AG08396 (cell line): ENCODE measurements at places on chromosomes 4 and X.

DNA sequence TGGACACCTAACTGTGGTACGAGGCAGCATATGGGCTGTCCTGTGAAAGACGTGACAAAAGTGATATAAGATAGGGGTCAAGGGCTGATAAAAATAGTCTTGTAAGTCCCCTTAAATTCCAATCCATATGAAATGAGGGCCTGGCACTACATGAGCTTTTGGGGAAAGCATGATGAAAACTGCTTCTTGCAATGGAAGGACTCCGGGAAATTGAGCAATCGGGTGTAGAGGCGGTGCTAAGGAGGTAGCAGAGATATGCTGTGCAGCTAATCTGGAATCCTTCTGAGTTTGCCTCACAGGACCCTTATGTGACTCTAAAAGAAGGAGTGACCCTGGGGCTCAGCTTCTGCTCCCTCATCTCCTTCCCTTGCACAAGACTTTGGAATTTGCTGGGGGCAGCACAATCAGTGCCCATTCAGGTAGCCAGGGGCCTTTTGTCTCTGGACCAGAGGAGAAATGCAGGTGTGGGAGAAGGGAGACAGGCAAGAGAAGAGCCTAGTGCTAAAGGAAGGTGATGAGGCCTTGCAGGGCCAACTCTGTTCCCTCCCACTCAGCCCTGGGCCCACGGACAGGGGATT lies 12.8 kb downstream of the CLDN2 start:
- DNase-seq: no peak

DNA sequence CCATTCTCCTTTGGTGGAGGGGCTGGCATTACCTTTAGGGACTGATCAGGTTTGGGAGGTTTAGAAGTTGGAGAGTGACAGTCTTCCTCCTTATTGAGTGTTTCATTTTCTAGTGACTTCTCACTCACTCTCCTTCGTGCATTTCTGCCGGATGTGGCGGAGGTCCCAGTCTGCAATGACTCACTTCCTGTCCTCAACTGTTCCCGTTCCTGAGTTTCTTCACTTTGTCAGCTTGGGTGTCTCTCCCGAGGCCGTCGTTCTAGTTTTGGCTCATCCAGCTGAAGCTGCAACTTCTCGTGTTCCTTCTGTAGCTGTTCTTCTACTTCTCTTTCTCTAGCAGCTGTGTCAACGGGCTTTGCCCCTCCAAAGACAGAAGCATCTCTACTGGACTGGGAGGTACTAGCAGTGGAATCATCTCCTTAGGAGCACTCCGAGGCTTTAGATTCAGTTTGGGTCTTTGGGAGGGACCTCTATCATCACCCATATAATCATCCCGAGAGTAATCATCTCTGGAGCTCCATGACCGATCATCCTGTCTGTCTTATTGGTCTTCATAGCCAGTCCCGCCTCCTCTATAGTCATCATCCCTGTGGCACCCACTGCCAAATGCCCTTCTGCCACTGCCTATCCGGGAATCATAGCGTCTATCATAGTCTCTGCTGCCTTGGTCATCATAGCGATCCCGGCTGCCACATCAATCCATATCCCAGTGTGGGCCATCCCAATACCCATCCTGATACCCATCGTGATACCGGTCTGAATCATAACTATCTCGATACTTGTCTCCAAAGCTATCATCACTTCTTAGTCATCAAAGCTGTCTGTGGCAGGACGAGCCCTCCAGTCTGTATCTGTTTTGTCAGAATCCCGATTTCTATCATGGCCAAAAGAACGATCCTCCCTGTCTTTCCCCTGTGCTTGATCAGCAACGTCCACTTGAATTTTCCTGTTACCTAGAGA lies 35.3 kb upstream of the VSIG4 start:
- no peak for DNase-seq

- no peak for DNase-seq
Observed at GRCh38 chrX:17160975-17161374, 214.0 kb upstream of the NHS start.

DNA sequence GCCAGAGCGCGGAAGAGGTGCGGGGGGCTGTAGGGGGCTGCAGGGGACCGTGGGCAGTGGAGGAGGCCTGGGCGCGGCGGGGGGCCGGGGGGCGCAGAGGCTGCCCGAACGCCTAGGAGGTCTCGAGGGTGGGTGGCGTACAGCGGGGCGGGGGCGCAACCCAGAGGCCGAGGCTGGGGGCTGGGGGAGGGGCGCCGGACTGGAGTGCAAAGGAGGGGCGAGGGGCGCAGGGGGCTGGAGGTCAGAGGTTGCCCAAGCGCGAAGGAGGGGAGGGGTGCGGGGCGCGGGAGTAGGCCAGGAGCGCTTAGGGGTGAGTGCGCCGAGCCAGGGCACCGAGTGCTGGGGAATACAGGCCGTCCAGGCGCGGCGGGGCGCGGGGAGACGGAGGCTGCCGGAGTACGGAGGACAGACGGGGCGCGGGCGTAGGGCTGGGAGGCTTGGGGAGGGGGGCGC lies 255 bp downstream of the GYG2 start:
- DNase-seq: peak; percentile 31

- DNase-seq: no peak
Observed at GRCh38 chr4:139824882-139825522, 159.4 kb downstream of the MGST2 start.

GRCh38 chrX:51641421-51642021 lies 22.8 kb upstream of the CENPVL3 start:
- DNase-seq: peak; percentile 33

GRCh38 chr4:26962720-26963119 lies 102.1 kb downstream of the STIM2 start:
- DNase-seq: no peak

DNA sequence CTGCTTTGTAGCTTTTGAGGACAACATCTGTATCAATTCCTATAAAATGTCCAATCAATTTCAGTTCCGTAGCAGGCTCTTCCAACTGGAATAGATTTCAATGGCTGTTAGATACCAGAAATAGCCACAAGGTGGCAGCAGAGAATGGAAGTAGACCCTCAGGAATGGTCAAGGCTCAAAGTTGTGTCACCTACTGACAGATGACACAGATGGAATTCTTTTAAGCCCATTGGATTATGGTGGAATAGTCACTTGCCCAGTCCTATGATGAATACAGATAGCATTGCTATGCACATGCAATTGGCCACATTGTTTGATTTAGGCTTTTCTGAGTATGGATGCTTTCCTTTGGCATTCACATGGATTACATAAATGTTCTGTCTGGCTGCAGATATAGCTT lies 130.4 kb upstream of the RADX start:
- DNase-seq: peak; percentile 50

DNA sequence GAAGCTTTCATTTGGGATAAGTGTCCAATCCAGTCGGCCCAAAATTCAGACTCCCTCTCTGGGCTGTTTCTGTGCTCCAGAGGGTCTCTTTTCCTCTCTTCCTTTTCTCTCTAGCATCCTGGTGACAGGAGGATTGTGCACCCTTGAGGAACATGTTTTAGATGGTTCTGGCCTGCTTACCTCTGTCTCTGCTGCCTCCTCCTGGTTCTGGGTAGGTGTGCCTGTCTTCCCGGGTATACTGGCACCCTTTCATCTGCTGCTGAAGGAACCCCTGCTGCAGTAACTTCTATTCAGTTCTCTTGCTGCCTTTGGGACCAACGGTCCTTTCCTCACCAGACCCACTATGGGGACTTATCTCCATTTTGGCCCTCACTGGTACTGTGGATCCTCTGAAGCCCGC lies 53.2 kb downstream of the HMGB2 start:
- DNase-seq: no peak

- peak; percentile 2 for DNase-seq
Observed at GRCh38 chrX:1389181-1389992, 2.5 kb downstream of the SLC25A6 start.
